ENCODE measurements at places on chromosomes 7 and 10.

DNA sequence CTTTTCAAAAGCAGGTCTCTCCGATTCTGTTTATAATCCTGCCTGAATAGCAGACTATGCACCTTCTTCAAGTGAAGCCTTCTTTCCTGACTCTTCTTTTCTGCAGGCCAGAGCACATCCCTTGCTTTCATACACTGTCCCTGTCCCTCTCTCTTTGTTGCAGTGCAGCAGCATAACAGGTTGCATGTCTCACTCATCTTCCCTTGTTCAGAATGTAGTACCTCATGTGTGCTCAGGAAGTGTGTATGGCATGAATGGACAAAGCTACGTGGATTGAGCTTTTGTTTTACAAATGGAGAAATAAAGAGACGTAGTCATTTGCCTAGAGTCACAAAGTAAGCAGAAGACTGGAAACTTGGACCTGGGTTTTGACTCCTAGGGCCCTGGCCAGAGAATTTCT, 68.0 kb downstream of the PTPRZ1 start:
- DNase-seq, result no peak

GRCh38 chr10:60810437-60811182, 32.3 kb downstream of the CDK1 start:
- no peak for DNase-seq

DNA sequence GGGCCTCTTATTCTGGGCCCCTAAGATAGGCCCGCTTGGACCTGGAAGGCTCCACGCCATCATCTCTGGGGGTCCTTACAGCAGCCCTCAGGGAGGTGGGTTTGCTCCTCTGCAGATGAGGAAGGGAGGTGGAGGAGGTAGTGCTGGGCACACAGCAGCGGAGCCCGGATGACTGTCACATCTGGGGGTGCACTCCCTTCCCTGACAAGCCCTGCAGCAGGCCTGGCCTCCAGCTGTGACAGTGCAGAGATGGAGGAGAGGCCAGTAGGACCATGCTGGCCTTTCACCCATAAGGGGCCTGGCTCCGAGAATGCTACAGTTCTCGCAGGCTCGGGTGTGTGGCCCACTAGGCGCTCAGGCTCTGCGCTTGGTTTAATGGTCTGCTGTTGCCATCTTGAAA, 9.2 kb downstream of the GDF2 start:
- no peak for DNase-seq

DNA sequence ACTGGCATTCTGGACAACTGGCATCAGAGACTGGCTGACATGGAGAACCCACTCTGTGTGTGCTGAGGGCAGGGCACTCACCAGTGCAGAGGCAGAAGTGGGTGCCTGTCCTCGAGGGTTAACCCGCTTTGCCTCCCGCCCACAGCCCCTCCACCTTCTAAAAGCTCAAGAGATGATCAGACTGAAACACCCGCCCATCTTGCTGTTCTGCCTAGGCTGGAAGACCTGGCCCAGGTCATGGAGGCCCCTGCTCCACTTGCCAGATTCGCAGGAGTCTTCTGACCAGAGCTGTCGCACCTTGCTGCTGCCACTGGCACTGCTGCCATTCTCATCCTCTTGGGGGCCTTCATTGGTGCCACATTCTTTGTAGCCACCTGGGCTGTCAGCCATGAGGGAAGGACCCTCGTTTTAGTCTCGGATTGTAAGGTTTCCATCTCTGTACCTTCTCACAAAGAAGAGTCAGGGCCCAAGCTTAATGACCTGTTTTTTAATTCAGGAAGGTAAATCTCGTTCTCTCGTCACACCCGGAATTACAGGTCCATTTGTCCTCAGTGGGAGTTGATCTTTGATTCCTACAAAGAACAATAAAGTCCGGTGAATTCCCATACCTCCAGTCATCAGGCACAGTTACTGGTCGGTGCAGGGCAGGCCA, 1.9 kb downstream of the CYREN start:
- DNase-seq, result no peak

GRCh38 chr10:43978091-43978490, 329.4 kb upstream of the ZNF32 start:
- DNase-seq, result no peak

- DNase-seq, result no peak
Observed at GRCh38 chr10:22605168-22605567, 109.2 kb downstream of the PIP4K2A start.

All from T-helper 9 cell (primary cell).